ENCODE measurements at places on chromosomes 7 and 10.

DNA sequence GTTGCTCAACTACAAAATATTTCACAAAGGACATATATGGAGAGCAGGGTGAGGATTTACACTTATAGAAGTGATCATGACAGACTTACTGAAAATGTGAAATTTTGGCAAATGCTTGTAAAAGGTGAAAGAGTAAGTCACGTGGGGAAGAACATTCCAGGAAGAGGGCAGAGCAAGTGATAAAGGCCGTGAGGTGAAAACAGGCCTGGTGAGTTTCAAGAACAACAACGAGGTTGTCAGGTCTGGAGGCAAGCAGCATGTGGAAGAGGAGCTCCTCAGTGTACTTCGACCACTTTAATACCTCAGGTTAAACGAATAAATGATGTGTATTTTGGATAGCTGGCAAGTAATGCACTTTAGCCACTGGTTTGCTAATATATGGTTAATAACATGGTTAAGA lies 706.7 kb downstream of the PCDH15 start:
- no peak for DNase-seq

DNA sequence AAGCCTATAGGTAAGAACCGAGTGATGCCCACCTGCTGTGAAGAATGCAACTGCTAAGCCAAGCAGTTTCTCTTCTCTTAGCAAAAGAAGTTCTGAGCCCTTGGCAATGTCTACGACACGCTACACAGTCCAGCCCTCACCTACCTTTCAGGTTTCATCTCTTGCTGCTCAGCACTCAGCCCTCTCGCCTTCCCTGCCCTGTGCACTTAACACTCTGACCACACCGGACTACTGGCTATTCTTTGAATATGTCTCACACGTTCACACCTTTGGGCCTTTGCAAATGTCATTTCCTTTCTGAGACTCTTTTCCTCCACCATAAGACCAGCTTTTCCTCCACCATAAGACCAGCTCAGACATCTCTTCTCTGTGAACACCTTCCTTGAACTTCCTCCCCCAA lies 67.0 kb upstream of the ITGB1 start:
- DNase-seq = no peak

GRCh38 chr7:26305090-26305868 lies 13.6 kb downstream of the SNX10 start:
- no peak for DNase-seq

DNA sequence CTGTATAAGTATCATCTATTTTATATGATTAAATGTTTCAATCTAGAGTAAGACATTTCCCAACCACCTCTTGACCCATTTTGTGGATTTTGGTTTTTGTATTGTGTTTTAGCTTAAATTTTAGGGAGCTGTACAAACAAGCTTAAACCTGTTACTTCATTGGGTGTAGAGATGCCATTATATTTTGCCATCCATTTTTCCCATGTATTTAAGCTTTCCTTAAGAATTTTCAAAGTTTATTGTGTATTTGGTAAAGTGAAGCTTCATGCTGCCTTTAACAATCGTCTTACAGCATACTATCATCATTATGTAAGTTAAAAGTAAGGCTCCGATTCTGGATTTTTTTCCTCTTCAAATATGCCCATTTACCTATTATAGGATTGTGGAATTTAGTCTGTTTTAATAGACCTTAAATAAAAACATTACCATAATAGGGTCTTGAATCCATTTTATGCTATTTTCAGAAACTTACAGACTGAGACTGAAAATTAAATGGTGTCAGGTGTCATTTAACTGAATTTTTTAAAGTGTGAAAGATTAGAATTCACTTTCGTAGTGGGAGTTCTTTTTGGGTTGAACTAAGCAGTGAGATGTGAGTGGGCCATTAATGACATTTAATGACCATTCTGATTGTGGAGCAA lies 2.2 kb downstream of the KMT2E start:
- no peak for DNase-seq

DNA sequence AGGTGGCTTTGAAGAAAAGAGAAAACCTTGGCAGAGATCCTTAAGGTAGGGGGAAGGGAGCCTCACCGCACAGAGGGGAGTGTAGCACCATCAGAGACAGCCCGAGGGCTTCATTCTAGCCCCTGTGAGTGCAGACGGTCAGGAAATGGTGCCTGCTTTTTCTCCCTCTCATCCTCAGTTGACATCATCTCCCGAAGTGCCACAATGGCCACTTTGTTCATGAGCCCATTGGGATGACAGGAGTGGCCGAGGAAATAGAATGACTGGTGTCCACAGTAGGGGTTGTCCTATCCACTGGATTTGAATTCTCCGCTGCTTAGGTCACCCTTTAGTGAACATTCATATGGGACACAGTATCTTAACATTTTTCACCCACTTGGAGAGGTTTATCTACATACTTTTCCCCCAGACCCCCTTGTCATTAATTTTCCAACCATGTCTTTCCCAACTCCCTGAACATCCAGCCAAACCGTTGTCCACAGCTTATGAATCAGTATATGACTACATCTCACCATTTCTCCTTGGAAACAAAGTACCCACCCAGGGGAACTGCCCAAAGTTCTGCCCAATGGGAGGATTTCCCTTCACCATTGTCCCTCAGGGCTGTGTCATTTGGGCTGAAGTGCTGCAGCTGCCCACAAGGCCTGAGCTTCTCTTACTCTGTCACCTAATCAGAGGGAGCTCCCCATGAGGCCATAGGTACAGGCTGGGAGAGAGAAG lies 108.8 kb downstream of the ADCY1 start:
- no peak for DNase-seq

GRCh38 chr10:2619472-2619871 lies 447.9 kb upstream of the PFKP start:
- peak; percentile 83 for DNase-seq

DNA sequence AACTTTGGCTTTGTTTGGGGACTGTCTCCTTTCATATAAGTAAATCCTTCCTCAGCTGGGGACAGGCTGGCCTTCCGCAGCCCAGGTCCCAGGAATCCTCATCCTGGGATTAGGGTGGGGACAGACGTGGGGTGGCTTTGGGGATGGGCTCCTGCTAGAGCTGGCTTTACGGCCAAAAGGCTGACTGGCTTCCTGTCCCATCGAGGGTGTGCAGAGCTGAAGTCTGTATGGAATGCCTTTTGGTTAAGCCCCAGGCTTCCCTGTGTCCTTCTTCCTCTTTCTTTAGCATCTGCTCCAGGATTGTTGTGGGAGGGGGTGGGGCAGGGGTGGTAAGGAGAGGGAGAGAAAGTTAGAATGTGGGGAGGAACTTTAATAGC lies 59.4 kb upstream of the AQP1 start:
- no peak for DNase-seq

DNA sequence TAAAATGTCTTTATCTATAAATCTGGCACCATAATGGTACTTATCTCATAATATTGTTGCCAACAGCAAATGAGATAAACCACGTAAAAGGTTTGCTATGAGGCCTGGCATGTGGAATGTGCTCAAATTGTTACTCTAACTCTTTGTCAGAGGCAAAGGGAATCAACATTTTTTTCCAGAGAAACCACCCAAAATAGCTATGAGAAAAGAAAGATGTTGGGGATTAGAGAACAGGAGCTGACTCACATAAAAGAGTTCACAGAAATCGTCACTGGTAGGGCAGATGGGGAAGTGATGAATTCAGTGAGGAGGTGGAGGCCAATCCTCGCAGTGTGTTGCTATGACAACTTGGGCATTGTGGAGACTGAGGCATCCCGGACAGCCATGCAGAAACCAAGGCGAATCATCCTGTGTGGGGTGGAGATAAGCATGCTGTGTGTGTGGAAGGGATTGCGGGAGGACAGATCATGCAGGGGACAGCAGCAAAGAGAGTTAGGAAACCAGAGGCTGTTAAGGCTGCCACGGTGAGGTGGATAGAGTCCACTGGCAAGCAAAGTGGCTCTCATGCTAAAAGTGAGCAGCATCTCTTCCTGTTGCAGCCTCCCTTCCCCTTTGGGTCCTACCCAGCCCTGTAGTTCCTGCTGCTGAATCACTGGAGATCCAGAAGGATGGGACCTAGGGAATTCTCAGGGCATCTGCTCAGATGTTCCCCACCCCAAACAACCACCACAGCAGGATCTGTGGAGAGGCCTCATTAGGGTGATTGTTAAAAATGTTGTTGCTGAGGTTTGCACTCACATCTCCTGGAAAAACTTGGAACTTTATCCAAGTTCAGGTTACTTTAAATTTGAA lies 103.9 kb downstream of the CUBN start:
- DNase-seq = no peak

DNA sequence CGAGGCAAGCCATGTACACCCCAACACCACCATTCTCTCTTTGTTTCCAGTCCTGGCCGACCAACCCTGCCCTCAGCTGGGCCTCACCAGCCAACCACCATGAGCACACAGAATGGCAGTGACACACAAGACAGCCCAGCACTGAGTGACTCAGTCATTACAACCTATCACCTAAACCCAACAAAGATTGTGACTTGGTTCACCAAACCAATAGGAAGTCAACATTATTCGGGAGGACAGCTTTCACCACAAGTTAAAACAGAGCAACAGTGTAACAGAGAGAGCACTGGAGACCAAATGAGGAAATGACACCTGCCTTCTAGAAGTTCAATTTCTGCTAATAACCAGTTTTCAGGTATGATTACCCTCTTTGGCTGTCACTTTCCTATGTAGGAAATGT lies 72.1 kb downstream of the DNMBP start:
- DNase-seq = no peak

DNA sequence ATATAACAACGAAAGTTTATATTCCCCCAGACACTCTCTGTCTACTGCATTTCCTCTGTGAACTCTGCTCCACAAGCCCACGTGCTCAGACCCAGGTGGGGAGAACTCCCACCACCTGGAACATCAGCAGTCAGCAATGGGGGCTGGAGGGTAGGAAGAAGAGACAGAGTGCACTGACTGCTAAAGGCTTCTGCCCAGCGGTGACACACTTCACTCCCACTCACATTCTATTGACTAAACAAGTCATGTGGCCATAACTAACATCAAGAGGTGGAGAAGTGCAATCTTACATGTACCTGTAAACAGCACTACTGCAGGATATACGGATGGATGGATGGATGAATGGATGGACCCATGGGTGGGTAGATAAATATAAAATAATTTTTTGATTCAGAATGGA lies 122.2 kb downstream of the MPP7 start:
- no peak for DNase-seq

DNA sequence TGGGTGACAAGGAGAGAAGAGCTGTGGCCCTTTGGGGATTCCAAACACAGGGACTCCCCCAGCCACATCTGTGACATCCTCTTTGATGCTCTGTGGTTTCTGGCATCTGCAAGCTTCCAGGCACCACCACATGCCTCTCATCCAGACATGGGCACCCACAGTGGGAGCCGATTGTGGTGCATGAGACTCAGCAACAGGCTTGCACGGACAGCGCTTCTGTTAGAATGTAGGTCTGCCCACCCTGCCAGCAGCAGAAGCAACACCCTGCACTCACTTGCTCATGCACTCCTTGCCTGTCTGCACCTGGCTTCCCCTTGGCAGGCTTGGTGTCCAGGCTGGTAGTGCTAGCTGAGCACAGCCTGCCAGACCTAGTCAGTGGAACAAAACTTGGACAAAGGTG lies 735.0 kb upstream of the ZWINT start:
- no peak for DNase-seq

- no peak for DNase-seq
Measured at GRCh38 chr7:132395361-132395760, 180.9 kb downstream of the PLXNA4 start.

- DNase-seq = no peak
Measured at GRCh38 chr7:70673778-70674570, 458.0 kb upstream of the GALNT17 start.

DNA sequence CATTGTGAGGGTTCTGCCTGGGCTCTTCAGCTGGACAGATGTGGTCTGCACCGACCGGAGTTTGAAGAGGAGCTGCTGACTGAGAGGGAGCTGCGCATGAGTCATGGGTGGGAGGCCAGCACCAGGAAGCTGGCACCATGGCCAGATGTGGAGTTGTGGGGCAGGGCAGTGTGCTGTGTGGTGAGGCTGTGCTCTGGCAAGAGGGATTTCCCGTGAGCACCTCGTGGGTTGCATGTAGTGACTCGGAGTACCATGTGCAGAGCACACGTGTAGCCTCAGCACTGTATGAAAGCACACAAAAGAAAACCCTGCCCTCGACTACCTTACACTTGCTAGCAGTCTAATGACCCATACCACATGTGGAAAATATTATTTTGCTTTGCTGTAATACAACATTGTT lies 103.4 kb downstream of the WNT2 start:
- no peak for DNase-seq

GRCh38 chr10:60171436-60172013 lies 218.2 kb downstream of the ANK3 start:
- no peak for DNase-seq

- no peak for DNase-seq
Measured at GRCh38 chr10:17768957-17769356, 17.0 kb downstream of the TMEM236 start.

GRCh38 chr10:127880557-127880956 lies 12.2 kb downstream of the CLRN3 start:
- DNase-seq = no peak

- DNase-seq = no peak
Measured at GRCh38 chr10:13740461-13740860, 153.7 kb downstream of the PRPF18 start.

DNA sequence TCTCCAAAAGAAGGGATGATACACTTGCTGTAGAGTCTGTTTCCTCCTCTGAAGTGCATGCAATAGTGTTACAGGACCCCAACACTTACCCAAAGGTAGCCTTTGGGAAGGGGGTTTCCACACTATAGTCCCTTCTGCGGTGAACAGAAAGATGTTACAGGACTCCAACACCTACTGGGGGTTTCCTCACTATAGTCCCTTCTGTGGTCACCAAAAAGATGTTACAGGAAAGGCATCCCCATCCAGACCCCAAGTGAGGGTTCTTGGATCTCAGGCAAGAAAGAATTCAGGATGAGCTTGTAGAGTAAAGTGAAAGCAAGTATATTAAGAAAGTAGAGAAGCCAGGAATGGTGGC lies 69.2 kb upstream of the PIK3CG start:
- no peak for DNase-seq

GRCh38 chr10:126867567-126868365 lies 37.5 kb upstream of the DOCK1 start:
- DNase-seq = no peak

DNA sequence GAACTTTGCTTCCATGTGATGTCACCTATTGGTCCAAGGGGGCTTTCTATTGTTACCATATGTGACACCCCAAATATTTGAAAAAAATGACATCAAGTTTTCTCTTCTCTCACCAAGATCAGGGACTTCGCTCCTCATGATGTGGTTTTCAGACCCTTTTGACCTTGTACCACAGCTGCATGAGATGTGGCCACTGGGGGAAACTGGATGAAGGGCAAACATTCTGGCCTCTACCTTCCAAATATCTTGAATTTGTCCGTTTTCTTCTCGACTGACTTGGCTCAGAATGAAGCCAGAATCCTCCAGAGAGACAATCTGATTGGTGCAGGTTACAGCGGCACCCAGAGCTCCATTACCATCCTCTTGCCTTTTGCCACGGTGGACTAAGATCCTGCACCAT lies 122.7 kb downstream of the PRKCQ start:
- DNase-seq = no peak

GRCh38 chr7:90692396-90692795 lies 96.3 kb downstream of the CDK14 start:
- DNase-seq = peak; percentile 45
